ENCODE measurements at places on chromosomes 7 and 10.

DNA sequence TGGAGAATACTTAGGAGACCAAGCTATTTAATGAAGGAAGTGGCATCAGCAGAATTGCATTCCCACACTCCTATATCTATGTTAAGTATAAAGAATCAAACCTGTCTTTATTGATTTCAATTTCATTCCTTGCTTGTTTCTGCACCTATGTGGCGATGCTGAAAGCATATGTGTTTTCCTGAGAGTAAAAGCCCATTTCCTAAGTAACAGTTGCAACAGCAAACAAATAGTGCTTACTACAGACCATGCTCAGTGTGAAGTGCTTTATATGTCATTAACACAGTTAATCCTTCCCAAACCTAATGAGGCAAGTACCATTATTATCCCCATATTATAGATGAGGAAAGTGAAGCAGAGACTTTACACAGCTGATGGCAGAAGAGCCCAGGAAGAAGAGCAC, 552.1 kb downstream of the PARD3 start:
- H3K4me1 ChIP-seq, result no peaks in the 10 kb centered on the region
- no peaks in the 10 kb centered on the region for H3K27me3 ChIP-seq
- H3K4me3 ChIP-seq, result no peak overlapping the region
- H3K27ac ChIP-seq, result no peak overlapping the region
- H3K36me3 ChIP-seq, result no peaks in the 10 kb centered on the region
- DNase-seq, result no peak

DNA sequence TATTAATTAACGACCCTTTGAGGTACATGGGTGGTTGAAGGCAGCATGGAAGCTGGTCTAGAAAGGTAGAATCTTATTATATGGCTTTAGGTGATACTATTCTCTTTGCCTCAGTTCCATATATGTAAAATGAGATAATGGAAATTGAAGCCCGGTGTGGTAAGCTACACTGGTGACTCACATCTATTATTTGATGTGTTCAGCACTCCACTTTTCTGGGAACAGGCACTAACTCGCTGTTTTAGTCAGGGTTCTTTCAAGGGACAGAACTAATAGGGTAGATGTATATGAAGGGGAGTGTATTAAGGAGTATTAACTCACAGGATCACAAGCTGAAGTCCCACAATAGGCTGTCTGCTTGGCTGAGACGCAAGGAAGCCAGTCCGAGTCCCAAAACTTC, 4.4 kb upstream of the TRUB1 start:
- H3K4me1 ChIP-seq, result no peaks in the 10 kb centered on the region
- no peak overlapping the region for H3K27ac ChIP-seq
- DNase-seq, result no peak
- no peak overlapping the region for H3K4me3 ChIP-seq
- H3K27me3 ChIP-seq, result no peaks in the 10 kb centered on the region

DNA sequence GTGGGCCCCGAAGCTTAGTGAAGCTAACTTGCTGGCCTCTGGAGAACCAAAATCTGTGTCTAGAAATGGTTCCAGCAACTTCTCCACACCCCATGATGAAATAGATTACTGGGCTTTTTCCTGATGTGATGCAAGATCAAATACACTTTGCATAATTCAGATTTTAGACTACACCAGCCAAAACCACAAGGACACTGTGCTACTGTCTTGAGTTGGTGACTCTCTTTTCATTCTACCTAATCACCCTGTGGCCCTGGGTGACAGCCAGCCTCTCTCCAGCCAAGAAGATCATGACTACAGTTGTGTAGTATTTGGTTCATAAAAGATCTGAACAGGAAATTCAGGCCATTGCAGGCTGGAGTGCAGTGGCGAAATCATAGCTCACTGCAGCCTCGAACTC, 22.2 kb downstream of the AZGP1 start:
- H3K4me3 ChIP-seq, result no peak overlapping the region
- H3K4me1 ChIP-seq, result no peaks in the 10 kb centered on the region
- H3K27ac ChIP-seq, result no peak overlapping the region
- H3K27me3 ChIP-seq, result no peaks in the 10 kb centered on the region
- DNase-seq, result peak; percentile 75

GRCh38 chr10:93485690-93486089, 3.6 kb upstream of the MYOF start:
- no peak overlapping the region for H3K4me3 ChIP-seq
- no peak for DNase-seq
- no peaks in the 10 kb centered on the region for H3K36me3 ChIP-seq
- H3K4me1 ChIP-seq, result no peaks in the 10 kb centered on the region

- no peaks in the 10 kb centered on the region for H3K4me1 ChIP-seq
- H3K36me3 ChIP-seq, result no peaks in the 10 kb centered on the region
- H3K4me3 ChIP-seq, result no peak overlapping the region
- no peak overlapping the region for H3K27ac ChIP-seq
- H3K27me3 ChIP-seq, result no peaks in the 10 kb centered on the region
- DNase-seq, result no peak
These were observed 371.5 kb upstream of the MTPN start for GRCh38 chr7:136348542-136349192.

DNA sequence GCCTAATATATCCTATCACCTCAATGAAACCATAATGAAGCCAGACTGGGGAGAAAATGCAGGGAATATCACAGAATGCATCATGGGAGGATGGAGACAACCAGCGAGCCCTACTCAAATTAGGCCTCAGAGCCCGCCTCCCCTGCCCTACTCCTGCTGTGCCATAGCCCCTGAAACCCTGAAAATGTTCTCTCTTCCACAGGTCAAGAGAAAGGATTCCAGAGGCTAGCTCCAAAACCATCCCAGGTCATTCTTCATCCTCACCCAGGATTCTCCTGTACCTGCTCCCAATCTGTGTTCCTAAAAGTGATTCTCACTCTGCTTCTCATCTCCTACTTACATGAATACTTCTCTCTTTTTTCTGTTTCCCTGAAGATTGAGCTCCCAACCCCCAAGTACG, 31.5 kb downstream of the PRSS2 start:
- DNase-seq, result peak; percentile 34
- H3K4me1 ChIP-seq, result peaks cover 6% of the 10 kb centered on the region
- no peaks in the 10 kb centered on the region for H3K27me3 ChIP-seq
- H3K4me3 ChIP-seq, result no peak overlapping the region
- no peak overlapping the region for H3K27ac ChIP-seq

GRCh38 chr10:26508016-26508415, 69.9 kb downstream of the APBB1IP start:
- H3K36me3 ChIP-seq, result no peaks in the 10 kb centered on the region
- no peaks in the 10 kb centered on the region for H3K27me3 ChIP-seq

- H3K36me3 ChIP-seq, result no peaks in the 10 kb centered on the region
- no peak for DNase-seq
- H3K27ac ChIP-seq, result no peak overlapping the region
- H3K4me1 ChIP-seq, result peaks cover 21% of the 10 kb centered on the region
- no peak overlapping the region for H3K4me3 ChIP-seq
- H3K27me3 ChIP-seq, result no peaks in the 10 kb centered on the region
These were observed 3.6 kb upstream of the GPR146 start for GRCh38 chr7:1040790-1041189.

DNA sequence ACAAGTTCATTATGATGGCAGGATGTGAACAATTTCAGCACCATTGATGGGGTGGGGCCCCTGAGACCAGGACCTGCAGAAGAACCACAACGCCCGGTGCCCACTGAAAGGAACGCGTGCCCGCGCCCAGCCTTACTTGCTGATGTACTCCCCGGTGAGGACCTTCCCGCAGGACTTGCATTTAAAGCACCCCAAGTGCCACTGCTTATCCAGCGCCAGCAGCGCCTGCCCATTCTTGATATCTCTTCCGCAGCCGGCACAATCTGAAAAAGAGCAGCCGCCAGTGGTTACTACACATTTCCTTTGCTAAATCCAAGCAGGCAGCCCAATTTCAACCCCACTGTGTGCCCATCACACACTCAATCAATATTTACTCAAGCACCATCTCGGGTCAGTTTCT, 110.6 kb downstream of the ABLIM1 start:
- no peaks in the 10 kb centered on the region for H3K36me3 ChIP-seq
- no peak overlapping the region for H3K4me3 ChIP-seq
- DNase-seq, result no peak
- no peak overlapping the region for H3K27ac ChIP-seq

- no peak overlapping the region for H3K4me3 ChIP-seq
- no peaks in the 10 kb centered on the region for H3K4me1 ChIP-seq
- H3K27me3 ChIP-seq, result no peaks in the 10 kb centered on the region
- DNase-seq, result no peak
- no peak overlapping the region for H3K27ac ChIP-seq
- no peaks in the 10 kb centered on the region for H3K36me3 ChIP-seq
These were observed 210.0 kb downstream of the WDR37 start for GRCh38 chr10:1266033-1266802.

DNA sequence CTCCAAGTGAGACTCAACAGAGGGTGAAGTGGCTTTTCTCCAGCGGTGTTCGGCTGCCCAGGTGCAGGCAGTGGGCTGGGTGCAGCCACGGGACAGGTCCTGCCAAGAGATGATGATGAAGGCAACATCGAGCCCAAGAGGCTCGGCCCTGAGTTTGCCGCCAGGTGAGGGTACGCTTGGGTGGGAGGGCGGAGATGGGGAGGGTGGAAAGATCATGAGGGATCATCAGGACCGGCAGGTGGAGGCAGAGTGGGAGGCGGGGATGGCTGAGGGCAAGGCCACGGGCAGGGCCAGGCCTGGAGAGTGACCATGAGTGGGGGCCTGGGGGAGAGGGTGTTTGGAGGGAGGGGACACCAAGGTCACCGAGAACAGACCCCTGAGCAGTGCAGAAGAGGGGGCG, 17.8 kb upstream of the AMZ1 start:
- H3K27me3 ChIP-seq, result no peaks in the 10 kb centered on the region
- DNase-seq, result no peak
